A673 (cell line): ENCODE measurements at places on chromosomes 6 and 20.
A peak's percentile ranks its signal among the peaks of the same experiment; 100 is the strongest.

GRCh38 chr20:4470375-4470774 lies 251.3 kb upstream of the PRND start:
- DNase-seq: peak; percentile 94

- DNase-seq: no peak
Measured at GRCh38 chr20:571754-572441, 28.3 kb upstream of the CSNK2A1 start.

DNA sequence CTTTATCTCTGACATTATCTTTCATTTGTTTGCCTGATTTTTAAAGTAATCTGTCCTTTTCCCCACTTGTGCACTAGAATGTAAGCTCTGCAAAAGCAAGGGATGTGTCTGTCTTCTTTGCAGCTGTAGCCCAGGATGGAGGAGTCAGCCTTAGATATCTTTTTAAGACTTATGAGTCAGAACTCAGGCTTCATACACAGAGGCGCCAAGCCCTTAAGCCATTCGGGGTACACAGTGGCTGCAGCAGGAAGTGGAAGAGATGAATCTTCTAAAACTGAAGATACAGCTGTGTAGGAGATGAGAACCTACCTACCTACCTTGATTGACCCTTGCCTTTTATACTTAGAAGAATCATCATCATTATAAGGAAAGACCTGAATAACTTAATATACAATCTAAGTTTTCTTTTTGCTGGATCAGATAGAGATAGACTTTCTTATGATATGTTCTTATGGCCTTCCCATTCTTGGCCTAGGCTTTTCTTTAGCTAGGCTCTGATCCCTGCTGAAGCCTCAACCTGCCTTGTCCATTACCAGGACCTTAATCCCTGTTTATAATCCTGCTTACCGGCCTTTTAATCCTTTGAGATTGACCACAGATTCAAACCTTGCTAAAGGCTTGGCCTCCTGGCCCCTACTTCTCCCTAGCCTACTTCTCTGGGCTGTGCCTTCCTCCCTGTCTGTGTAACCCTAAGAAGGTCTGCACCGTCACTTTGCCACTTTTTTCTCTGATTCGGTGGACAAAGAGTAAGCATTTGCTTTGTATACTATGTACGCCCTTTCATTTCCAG lies 304.5 kb downstream of the PRL start:
- peak; percentile 34 for DNase-seq

DNA sequence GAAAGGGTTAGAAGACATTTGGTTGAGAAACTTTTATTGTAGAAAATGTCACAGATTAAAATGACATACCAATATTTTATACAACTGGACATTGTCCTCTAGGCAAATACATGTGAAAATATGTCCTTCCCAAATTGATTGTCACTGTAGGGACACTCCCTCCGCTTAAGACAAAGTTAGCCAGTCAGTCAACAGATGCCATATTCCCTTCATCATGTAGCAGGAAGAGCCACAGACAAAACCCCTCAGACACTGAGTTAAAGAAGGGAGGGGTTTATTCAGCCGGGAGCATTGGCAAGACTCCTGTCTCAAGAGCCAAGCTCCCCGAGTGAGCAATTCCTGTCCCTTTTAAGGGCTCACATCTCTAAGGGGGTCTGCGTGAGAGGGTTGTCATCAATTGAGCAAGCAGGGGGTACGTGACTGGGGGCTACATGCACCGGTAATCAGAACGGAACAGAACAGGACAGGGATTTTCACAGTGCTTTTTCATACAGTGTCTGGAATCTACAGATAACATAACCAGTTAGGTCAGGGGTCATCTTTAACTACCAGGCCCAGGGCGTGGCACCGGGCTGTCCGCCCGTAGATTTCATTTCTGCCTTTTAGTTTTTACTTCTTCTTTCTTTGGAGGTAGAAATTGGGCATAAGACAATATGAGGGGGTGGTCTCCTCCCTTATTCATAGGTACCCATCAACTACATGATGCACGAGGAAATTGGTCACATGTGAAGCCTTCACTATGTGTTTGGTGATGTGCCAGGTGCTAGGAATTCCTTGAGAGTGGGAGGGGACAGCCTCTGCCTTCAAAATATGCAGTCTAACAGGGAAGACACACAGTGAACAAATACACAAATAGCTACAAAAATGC lies 155.7 kb upstream of the CDYL start:
- no peak for DNase-seq

GRCh38 chr20:13865156-13865555 lies 80.3 kb downstream of the NDUFAF5 start:
- peak; percentile 23 for DNase-seq

GRCh38 chr6:91273729-91274128 lies 686.9 kb upstream of the MAP3K7 start:
- peak; percentile 96 for DNase-seq

DNA sequence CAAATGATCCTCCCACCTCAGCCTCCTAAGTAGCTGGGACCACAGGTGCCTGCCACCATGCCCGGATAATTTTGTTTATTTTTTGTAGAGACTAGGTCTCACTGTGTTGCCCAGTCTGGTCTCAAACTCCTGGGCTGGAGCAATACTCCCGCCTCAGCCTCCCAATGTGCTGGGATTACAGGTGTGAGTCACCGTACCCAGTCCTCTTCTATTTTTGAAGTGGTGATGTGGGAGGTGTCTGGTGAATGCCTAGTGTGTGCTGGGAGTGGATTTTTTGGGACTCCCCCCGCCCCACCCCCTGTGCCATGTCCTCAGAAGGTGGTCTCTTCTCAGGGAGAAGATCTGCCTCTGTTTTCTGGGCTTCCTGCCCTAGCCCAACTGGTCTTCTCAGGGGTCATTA lies 47.9 kb upstream of the CLDN20 start:
- DNase-seq: no peak

DNA sequence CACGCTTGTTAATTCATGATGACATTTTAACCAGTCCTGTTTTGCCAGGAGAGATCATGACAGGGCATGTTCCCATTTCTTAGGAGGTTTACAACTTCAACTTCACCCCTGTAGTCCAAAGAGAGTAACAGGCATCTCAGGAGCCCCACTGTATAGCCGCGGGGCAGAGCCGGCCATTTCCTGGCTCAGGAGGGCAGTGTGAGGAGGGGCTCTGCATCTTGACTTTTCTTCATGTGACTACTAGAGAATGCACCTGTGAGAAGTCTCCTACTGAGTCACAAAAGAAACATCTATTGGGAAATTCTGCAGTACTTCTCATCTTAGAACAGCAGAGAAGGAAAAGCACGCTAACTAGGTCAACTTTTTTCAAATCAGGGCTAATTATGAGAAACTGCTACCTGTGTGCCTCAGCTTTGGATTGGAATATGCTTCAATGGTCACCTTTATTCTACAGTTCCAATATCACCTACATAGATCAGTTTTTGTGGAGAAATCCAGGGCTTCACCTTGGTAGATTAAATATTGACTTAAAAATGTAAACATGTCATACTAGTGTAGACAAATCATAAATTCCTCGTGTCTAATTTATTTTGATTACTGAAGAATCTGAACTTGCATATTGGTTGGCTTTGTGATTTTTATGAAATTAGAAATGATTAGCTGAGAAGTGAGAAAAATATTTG lies 28.6 kb upstream of the SIM1 start:
- no peak for DNase-seq

- peak; percentile 74 for DNase-seq
Measured at GRCh38 chr6:56690519-56691285, 48.0 kb upstream of the DST start.

- no peak for DNase-seq
Measured at GRCh38 chr6:126134491-126134890, 148.2 kb downstream of the TRMT11 start.

DNA sequence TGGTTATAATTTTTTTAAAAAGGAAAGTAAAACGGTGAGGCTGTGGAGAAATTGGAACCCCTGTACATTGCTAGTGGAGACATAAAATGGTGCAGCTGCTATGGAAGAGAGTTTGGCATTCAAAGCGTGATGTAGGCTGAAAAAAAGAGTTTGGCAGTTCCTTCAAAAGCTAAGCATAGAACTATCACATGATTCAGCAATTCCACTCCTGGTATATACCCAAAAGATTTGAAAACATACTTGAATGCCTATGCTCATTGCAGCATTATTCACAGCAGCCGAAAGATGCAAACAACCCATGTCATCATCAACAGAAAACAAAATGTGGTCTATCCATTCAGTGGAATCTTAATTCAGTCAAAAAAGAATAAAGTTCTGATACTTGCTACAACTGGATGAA lies 4.5 kb upstream of the SGK2 start:
- no peak for DNase-seq

- no peak for DNase-seq
Measured at GRCh38 chr6:46062991-46063390, 47.3 kb upstream of the CLIC5 start.

DNA sequence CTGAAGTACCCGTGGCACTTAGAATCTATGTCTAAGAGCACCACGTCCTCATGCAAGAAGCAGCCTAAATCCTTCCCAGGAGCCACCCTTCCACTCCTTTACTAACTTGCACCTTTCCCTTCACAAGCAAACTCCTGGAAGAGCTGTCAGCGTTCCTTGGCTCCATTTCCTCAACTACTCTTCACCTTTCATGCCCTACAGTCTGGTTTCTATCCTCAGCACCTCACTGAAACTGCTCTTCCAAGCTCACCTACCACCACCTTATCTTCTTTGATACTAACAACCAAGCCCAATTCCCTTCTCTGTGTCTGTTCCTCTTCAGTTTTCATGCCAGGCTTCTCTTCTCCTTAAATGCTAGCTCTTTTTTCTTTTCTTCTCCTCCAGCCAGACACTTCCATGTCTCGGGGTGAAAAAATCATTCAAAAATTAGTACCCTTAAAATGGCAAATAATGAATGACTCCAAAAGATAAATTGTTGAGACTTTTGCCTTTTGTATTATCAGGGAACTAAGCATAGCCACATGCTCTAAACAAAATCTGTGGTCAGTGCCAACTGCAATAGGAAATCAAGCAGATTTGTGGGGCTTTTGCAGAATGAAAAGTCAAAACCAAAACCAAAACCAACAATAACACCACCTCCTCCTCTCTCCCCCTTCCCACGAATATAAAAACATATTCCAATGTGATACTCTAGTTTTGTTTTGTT lies 149.6 kb upstream of the KCNK16 start:
- no peak for DNase-seq

DNA sequence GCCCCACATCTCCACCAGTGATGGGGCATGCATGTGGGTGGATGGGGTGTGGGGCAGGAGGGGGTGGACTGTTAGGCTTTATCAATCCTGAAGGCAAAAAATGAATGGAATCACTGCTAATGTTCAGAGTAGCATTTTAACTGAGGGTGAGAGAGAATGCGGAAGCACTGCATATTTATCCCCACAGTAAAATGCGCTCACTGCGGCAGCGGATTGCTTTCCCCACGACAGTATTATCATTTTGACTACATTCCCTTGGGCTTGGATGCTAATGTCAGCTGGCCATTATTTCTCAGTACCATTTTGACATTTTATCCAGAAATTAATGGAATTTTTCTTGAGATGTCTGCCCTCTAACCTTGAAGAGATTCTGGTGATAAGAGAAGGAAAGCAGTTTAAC lies 13.4 kb downstream of the ALDH8A1 start:
- DNase-seq: no peak

DNA sequence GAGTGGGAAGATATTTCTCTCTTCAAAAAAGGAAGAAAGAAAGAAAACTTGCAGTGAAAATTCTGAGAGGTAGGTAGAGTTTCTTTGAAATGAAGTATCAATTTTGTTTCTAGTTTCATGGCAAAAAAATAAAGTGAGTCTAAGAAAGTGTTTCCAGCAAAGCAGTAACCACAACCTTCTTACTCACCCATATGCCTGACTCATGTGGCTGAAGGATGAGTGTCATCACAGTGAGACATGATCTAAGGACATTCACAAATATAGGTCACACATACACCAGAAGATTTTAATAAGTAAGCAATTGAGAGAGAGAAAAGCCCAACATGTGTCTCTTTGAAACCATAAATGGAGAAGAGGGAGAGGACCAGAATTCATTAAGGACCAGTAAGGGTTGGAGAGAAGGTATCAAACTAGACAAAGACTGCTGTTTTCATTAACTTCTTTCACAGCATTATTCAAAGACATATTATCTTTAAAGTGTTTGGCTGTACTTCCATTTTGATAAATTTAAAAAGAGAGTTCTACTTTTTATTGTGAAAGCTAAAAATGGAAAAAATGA lies 169.5 kb downstream of the FRK start:
- DNase-seq: no peak

GRCh38 chr6:25058941-25059340 lies 123.2 kb upstream of the RIPOR2 start:
- DNase-seq: no peak

- DNase-seq: no peak
Measured at GRCh38 chr20:44701858-44702256, 13.3 kb upstream of the CCN5 start.

DNA sequence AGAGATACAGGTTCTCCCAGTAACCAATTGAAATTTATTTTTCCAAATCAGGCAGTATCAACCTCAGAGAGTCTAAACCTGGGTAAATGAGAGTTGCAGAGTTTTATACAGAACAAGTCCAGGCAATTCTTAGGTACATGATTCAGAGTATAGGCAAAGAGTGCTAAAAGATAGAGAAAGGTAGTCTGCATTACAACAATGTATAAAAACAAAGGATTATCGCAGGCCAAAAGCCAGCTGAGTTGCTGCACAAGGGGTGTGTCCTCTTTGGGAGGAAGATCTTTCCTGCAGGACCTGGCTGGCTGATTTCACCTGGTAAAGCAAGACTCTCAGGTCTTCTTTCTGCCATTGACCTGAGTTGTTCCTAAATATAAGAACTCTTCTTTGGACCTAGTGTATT lies 48.9 kb upstream of the ECHDC1 start:
- no peak for DNase-seq

DNA sequence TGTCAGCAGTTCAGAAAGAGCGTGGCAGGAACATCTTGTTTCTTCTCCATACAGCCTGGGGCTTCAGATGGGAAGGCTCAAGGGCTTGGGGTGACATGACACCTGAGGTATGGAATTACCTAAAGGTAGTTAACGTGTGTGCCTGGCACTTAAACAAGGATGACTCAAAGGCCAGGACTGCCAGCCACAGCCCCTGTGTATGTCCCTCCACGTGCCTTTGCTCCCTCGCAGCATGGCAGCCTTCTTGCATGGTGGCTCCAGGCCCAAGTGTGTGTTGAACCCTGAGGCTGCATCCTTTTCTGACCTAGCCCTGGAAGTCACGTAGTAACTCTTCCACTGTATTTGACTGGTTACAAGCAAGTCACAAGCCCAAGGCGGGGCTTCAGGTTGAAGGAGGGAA lies 33.6 kb upstream of the MYL9 start:
- DNase-seq: no peak

- no peak for DNase-seq
Measured at GRCh38 chr6:64256483-64256882, 620.9 kb downstream of the PHF3 start.

DNA sequence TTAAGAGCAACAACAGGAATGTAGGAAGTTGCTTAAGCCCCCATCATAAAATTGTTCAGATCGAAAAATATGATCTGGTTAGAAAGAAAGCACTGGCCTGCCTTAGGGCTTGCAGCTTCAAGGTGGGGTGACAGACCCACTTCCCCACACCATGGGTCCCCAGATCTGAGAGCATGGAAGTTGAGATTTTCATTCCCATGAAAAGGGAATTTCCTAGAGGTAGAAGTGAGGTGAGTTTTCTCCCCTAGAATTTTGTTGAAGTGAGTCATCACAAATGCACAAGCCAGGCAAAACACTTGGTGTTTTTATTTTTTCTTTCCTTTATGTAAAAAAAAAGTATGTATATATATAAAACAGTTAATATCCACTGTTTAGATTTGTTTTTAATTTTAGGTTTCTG lies 213.6 kb upstream of the SUPT3H start:
- DNase-seq: no peak

GRCh38 chr6:106146852-106147351 lies 60.8 kb downstream of the PRDM1 start:
- no peak for DNase-seq
